ENCODE measurements at places on chromosomes 3 and 15. TPM values are rescaled to one million over a fixed set of nuclear protein-coding genes. Genes with fewer than 3 reads are reported as not detected.

The SHC4 gene
- 3.5 TPM for total RNA-seq

The CLDN1 gene
- 115 TPM for total RNA-seq

The IL20RB gene
- 15.8 TPM for total RNA-seq

The LRRIQ4 gene
- not detected for total RNA-seq

The NANOGP8 gene
- total RNA-seq, result 0.89 TPM

The ZNF80 gene
- total RNA-seq, result not detected

The PATL2 gene
- total RNA-seq, result 0.79 TPM

The RTP1 gene
- not detected for total RNA-seq

The CHDH gene
- total RNA-seq, result 0.99 TPM

The CYP1A1 gene
- 0.69 TPM for total RNA-seq

The PEX5L gene
- 0.10 TPM for total RNA-seq

The C3orf20 gene
- total RNA-seq, result not detected

The PP2D1 gene
- not detected for total RNA-seq

Measured in skin of body (tissue), 3 donors.